LoVo (cell line): ENCODE measurements at places on chromosomes 7 and 10.

- DNase-seq = no peak
Measured at GRCh38 chr10:122475100-122475499, 13.7 kb downstream of the HTRA1 start.

- no peak for DNase-seq
Measured at GRCh38 chr7:130334274-130334673, 10.3 kb upstream of the CPA5 start.

DNA sequence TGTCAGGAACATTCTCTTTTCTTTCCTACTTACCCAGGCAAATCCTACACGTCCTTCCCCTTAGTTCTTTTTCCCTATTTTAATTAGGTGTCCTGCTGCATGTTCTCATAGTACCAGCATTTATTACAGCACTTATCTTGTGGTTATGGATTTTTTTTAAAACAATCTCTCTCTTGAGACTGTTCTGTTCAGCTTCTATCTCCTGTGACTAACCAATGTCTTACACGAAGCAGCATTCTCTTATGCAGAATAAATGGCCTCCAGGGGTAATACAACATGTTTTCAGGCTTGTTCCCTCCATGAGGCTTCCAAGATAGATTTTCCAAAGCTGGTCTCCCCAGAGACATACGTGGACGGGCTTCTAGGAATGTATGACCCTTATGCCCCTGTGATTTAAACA, 1096.1 kb upstream of the CELF2 start:
- no peak for DNase-seq

DNA sequence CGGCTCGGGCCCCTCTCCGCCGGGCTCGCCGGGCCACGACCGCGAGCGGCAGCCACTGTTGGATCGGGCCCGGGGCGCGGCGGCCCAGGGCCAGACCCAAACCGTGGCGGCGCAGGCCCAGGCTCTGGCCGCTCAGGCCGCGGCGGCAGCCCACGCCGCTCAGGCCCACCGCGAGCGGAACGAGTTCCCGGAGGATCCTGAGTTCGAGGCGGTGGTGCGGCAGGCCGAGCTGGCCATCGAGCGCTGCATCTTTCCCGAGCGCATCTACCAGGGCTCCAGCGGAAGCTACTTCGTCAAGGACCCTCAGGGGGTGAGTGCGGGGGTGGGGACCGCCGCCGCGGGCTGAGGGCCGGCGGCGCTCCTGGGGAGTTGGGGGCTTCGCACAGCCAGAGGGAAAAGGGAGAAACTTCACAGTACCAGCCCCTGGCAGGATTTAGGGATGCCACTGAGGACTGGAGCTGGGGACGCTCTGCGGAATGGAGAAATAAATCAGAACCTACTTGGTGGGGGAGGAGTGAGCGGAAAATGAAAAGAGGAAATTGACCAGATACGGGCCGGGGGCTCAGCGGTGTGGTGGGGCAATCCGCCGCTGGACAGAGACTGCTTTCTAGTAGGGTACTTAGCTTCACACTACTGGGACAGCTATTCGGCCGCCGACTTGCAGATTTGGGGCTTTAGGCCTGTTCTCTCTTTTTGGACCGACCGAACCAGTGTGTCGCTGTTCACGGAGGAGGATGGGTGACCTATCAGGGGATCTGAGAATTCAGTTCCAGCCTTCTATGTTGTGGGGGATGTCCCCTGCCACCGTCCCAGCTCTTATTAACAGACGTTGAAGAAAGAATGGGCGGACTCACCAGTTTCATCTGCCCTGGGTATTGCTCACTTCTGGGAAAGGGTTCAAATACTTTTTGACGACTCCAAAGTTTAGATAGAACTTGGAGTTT, 669 bp downstream of the PI4K2A start:
- no peak for DNase-seq

GRCh38 chr7:34074421-34074820, 169.1 kb downstream of the BMPER start:
- no peak for DNase-seq
